Chondrocyte (in vitro differentiated cells): ENCODE measurements at places on chromosomes 2 and 18. TPM values are rescaled to one million over a fixed set of nuclear protein-coding genes. Genes with fewer than 3 reads are reported as not detected.

- DNase-seq, result no peak
- H3K36me3 ChIP-seq, result no peaks in the 10 kb centered on the region
- H3K27ac ChIP-seq, result no peak overlapping the region
Observed at GRCh38 chr2:34096562-34097171, 497.6 kb upstream of the FAM98A start.

DNA sequence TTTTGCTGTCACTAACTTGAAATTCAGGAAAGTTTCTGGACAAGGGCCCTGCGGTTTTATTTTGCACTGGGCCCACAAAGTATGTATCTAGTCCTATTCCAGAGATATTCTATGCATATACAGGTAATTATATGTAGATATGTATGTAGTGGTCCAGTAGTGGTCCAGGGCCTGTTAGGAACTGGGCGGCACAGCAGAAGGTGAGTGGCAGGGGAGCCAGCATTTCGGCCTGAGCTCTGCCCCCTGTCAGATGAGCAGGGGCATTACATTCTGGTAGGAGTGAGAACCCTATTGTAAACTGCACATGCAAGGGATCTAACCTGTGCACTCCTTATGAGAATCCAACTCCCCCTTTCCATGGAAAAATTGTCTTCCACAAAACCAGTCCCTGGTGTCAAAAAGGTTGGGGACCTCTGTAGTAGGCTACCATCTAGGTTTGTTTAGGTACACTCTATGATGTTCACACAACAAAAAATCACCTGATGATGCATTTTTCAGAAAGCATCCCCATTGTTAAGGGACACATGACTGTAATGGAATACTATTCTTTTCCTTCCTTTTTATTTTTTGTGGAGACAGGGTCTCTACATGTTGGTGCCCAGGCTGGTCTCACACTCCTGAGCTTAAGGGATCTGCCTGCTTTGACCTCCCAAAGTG, 2.8 kb upstream of the PPP4R3B start:
- H3K36me3 ChIP-seq, result peaks cover 2% of the 10 kb centered on the region
- peaks cover 24% of the 10 kb centered on the region for H3K4me1 ChIP-seq
- H3K27ac ChIP-seq, result no peak overlapping the region
- peak overlapping the region; percentile 36 for H3K4me3 ChIP-seq
- no peaks in the 10 kb centered on the region for H3K27me3 ChIP-seq

DNA sequence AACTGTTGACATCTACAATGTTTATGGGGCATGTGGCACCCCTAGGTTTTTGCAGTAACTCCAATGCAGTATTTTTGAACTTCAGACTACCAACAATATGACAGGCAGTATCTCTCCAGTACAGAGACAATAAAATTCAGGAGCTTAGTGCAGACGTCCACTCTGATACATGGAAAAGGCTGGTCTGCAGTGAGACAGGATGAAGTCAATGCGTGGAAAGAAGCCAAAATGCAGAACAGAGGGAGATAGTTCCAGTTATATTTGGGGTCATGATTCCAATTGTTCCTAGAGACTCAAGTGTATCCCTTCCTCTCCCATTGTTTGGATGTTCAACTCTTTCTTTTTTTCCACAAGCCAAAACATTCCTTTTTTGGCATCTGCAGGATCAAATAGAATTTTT, 18.7 kb upstream of the SMAD2 start:
- H3K27me3 ChIP-seq, result peaks cover 22% of the 10 kb centered on the region
- peaks cover 5% of the 10 kb centered on the region for H3K4me1 ChIP-seq
- H3K36me3 ChIP-seq, result peaks cover 2% of the 10 kb centered on the region
- no peak overlapping the region for H3K27ac ChIP-seq

DNA sequence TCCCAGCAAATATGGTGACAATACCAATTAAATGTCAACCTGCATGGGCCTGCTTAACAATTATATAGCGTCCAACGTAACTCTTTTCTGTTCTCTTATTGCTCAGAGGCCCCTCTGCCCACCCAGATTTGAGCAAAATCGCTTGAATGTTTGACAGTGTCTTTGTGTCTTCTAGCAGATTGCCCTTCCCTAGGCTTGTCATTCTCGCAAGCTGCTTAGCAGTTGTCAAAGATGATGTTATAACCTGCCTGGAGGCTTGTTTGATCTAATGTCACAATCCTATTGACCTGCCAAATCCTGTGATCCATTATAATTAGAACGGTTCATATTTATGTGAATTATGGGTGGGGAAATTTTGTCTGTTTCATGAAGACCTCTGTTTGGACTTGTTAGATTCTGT, 108.8 kb downstream of the FARSB start:
- no peak overlapping the region for H3K27ac ChIP-seq
- H3K36me3 ChIP-seq, result no peaks in the 10 kb centered on the region
- no peak overlapping the region for H3K4me3 ChIP-seq
- no peak for DNase-seq
- peaks cover 5% of the 10 kb centered on the region for H3K27me3 ChIP-seq

DNA sequence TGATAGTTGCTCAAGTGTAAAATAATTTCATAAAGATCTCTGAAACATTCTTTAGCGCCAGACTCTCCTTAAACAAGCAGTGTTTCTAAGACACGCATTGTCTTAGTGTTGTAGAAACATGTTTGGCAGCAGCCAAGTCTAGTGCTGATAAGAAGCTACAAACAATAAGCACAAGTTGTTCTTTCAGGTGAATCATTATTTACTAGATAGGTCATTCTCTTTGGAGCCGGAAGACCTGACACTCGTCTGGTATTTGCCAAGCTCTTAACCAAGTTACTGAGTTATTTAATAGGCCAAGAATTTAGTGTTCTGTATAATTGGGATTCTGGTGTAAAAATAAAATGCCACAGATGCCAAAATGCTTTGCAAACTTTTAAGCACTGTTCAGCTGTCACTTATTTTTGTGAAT, 852.1 kb downstream of the CPS1 start:
- H3K27me3 ChIP-seq, result no peaks in the 10 kb centered on the region
- H3K36me3 ChIP-seq, result no peaks in the 10 kb centered on the region
- no peak overlapping the region for H3K4me3 ChIP-seq
- no peaks in the 10 kb centered on the region for H3K4me1 ChIP-seq

- peaks cover 8% of the 10 kb centered on the region for H3K4me1 ChIP-seq
- DNase-seq, result no peak
- H3K4me3 ChIP-seq, result no peak overlapping the region
- no peak overlapping the region for H3K27ac ChIP-seq
Observed at GRCh38 chr2:42651057-42651456, 82.6 kb downstream of the MTA3 start.

- peaks cover 12% of the 10 kb centered on the region for H3K36me3 ChIP-seq
- no peaks in the 10 kb centered on the region for H3K27me3 ChIP-seq
- no peak overlapping the region for H3K4me3 ChIP-seq
- no peak for DNase-seq
Observed at GRCh38 chr2:217905896-217906295, 96.9 kb downstream of the TNS1 start.

GRCh38 chr2:78644854-78645253, 380.6 kb upstream of the REG3G start:
- no peak for DNase-seq
- H3K4me3 ChIP-seq, result no peak overlapping the region
- H3K27ac ChIP-seq, result no peak overlapping the region
- no peaks in the 10 kb centered on the region for H3K4me1 ChIP-seq
- no peaks in the 10 kb centered on the region for H3K27me3 ChIP-seq
- no peaks in the 10 kb centered on the region for H3K36me3 ChIP-seq

GRCh38 chr2:144233733-144234541, 286.0 kb downstream of the ZEB2 start:
- H3K27ac ChIP-seq, result no peak overlapping the region
- peaks cover 30% of the 10 kb centered on the region for H3K4me1 ChIP-seq
- H3K27me3 ChIP-seq, result no peaks in the 10 kb centered on the region
- no peak overlapping the region for H3K4me3 ChIP-seq
- H3K36me3 ChIP-seq, result peaks cover 3% of the 10 kb centered on the region

- no peak overlapping the region for H3K27ac ChIP-seq
- H3K27me3 ChIP-seq, result no peaks in the 10 kb centered on the region
- H3K36me3 ChIP-seq, result no peaks in the 10 kb centered on the region
- H3K4me3 ChIP-seq, result no peak overlapping the region
Observed at GRCh38 chr2:21251216-21251980, 127.6 kb downstream of the TDRD15 start.

CCDC141 gene
- not detected in 3 replicates for total RNA-seq

SPP2 gene
- total RNA-seq, result not detected in 3 replicates

PARD3B gene
- total RNA-seq, result 24.3 to 39.6 TPM (median 24.9 TPM) in 3 replicates

CASP10 gene
- 0.05 to 0.15 TPM in 2 of 3 replicates, not detected in the other for total RNA-seq

ADAM23 gene
- 19.2 to 24.5 TPM (median 22.7 TPM) in 3 replicates for total RNA-seq
